ENCODE measurements at places on chromosomes 7 and 10.

DNA sequence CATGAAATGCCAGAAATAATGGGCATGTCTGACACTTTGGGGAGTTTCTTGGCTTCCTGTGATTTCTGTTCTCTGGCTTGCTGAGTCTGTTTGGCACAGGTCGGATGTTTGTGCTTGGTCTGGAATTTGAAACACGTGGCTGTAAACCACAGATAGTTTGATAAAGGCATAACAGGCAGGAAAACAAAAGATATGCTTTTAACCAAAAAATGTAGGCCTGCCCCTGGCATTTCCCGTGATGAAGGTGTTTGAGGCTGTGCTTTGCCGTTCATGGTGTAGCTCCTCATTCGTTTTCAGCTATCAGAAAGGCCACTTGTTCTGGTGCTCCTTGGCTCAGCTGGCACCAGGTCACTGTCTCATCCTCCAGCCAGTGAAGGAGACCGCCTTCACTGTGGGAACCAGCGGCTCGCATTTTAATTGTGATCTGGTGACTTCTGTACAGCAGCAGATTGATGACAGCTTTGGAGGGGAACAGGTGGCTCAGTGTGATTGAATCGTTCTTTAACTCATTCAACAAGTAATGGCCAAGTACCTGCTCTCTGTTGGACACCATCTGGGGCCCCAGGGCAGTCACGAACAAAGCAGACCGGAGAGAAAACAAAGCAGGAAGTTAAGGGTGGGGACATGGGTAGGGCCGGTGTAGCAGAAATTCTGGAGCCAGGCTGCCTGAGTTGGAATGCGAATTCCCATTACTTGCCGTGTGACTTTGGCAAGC, 111.5 kb downstream of the CCNY start:
- DNase-seq: no peak

DNA sequence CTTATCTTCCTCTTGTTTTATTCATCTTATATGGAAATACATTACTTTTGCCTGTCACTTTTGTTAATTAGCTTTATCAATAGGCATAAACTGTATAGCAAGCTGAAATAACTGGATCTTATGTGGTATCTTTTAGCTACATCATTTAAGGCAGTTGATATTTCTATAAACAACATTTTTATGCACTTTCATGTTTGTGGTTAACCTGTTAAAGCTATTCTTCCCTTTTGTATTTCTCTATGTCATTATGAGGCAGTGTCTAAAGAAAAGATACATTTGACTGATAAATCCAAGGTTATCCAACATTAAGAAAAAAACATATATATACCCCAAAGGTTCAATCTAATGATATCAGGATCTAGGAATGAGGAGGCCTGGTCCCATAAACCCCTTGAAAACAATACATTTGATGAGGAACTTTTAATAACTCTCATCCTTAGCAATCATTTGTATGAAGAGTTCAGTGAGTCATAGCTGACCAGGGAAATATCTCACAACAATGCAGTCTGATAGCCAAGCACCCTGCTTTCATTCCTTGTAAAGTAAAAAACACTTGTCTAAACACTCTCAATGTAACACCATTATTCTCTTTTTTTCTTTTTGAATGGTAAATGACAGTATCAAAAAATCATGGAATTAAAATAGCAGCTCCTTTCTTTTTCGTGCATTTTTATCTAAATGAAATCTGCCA, 300.9 kb downstream of the NEBL start:
- DNase-seq: no peak

GRCh38 chr10:54866666-54867065, 65.6 kb upstream of the PCDH15 start:
- no peak for DNase-seq

- DNase-seq: no peak
These were observed 277.2 kb upstream of the TCERG1L start for GRCh38 chr10:131588704-131589220.

GRCh38 chr7:17493446-17493845, 195.0 kb downstream of the AHR start:
- no peak for DNase-seq

DNA sequence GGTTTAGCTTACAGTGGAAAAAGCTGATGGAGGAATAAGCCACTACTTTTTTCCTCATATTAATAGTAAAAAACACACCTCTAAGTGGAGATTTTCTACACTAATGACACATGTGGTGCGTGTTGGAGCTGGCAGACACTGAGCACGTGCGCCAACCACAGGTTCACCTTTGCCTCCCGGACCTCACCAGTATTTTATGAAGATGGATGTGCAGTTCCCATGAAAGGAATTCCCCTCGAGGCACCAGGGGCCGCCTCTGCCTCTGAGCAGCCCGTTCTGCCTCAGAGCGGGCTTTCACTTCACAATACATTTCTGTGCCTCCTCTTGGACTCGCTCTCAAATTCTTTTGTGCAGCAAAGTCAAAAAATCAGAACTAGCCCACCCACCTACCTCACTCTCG, 477.5 kb upstream of the ADARB2 start:
- no peak for DNase-seq

GRCh38 chr7:55110993-55111361, 92.2 kb downstream of the EGFR start:
- no peak for DNase-seq

GRCh38 chr10:35449944-35450343, 113.6 kb downstream of the CCNY start:
- DNase-seq: no peak

- DNase-seq: no peak
These were observed 80.8 kb downstream of the ALOX5 start for GRCh38 chr10:45454859-45455258.

DNA sequence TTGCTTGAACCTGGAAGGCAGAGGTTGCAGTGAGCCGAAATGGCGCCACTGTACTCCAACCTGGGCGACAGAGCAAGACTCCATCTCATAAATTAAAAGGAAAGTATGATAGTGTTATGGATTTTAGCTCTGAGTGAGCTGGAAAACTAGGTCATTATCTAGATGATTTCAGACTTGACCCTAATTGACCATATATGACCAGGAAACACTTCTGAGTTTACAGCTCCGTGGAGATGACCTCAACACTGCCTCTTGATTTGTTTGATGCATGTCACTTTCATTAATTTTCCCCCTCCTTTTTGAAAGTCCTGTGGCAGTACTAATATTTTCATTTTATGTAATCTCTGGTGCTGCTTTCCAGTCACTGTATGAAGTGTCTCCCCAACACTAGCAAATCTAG, 7.8 kb upstream of the SEC61A2 start:
- no peak for DNase-seq

DNA sequence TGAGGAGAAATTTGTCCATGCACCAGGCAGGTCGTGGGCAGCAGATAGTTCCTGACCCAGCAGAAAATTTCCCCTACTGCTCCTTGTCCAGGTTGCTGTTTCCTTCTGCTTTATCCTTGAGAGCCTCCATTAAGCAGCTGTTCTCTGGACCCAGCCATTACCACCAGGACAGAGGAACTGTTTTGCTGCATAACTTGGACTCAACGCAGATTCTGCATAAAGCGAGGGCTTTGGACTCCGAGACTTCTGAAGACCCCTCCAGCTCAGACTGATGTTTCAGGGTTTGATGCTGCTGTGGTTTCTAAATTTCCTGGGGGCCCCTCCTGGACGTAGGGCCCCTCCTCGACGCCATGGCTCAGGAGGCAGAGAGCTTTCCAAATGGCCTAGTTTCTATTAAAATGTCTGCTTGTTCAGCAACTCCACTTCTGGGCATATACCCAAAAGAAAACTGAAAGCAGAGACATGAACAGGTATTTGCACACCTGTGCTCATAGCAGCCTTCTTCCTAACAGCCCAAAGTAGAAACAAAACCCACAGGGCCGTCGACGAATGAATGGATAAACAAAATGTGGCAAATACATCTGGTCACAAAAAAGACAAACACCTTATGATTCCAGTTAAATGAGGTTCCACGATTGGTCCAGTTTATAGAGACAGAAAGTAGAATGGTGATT, 28.3 kb upstream of the LMTK2 start:
- DNase-seq: no peak

DNA sequence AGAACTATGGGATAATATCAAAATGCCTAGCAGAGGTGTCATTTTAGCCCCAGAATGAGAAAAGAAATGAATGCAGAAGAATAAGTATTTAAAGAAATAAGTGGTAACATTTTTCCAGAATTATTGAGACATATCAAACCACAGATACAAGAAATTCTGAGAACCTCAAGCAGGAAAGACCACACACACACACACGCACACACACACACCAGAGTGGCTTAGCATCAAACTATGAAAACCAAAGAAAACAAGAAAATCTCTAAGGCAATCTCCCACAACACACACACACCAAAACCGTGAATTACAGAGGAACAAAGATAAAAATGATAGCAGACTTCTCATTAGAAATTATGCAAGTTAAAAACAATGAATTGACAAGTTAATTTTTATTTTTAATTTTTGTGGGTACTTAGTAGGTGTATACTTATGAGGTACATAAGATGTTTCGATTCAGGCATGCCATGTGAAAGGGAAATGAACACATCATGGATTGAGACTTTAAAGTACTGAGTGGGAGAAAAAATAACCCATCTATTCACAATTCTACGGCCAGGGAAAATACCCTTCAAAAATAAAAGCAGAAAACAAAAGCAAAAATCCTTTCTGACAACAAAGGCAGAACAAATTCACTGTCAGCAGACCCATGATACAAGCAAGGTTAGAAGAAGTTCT, 14.6 kb downstream of the PPIF start:
- no peak for DNase-seq

GRCh38 chr10:80485946-80486764, 32.0 kb downstream of the TSPAN14 start:
- DNase-seq: no peak

DNA sequence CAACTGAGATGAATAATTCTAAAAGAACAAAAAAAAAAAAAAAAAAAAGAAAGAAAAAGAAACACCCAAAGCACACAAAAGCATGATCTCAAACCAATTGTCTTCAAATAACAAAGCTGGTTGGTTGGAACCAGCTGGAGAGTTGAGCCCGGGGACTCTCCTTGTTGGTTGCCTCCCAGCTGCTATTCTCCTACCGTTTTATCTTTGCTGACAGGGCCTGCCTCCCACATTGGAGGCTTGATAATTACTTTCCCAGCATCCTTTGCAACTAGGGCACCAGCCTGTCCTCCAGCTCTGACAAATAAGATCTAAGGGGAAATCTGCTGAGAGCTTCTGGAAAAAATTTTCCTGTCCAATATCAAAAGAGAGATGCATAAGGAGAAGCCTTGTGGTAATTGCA, 6.8 kb downstream of the PON1 start:
- DNase-seq: no peak

GRCh38 chr10:108582387-108582786, 1340.9 kb downstream of the XPNPEP1 start:
- DNase-seq: no peak

- no peak for DNase-seq
These were observed 99.8 kb downstream of the TCF7L2 start for GRCh38 chr10:113049881-113050280.

DNA sequence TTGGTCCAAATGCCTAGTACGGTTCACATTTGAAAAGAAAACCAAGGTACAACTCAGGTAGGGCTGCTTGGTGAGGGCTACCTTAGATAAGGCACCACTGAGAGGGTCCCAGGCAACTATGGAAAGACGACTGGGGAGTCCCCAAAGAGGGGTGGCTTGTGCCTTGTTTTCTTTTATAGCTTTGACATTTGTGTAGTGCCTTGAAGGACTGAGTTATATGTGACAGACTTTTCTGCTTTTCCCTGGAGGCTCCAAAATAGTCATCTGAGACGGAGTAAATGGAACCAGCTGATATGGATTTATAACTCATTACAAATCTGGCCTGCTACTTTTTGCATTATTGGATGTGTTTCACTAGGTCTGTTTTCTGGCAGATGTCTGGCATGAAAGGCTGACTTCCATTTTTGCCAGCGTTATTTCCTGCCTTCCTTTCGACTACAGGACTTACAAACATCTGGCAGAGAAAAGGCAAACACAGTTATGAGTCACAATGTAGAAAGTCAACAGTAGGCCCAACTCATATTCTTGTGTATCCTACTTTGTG, 88.2 kb upstream of the IMMP2L start:
- no peak for DNase-seq

- no peak for DNase-seq
These were observed 104.9 kb downstream of the ADK start for GRCh38 chr10:74255888-74256357.

DNA sequence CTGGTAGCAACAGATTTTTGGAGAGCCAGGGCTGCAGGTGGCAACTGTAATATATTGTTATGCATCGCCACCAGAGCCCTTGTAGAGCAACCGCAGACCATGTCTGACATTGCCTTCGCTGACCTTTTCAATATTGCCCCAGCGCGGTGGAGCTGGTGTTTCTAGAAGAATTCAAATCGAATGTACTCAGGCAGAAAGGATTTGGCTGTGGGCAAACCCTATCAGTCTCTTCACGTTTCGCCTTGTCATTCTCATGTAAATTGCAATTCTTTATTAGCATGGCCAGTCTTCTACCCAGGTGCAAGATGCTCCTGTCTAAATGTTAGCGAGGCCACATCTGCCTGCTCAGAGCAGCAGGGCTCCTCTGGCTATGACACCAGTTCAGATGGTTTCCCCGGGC, 490.2 kb upstream of the AUTS2 start:
- no peak for DNase-seq

GRCh38 chr10:97713339-97713825, at the start of gene MARVELD1:
Gene MARVELD1, plus strand, starts transcription at chr10:97713730. Its CDS starts 147 bp downstream, at chr10:97713877.
- no peak for DNase-seq

DNA sequence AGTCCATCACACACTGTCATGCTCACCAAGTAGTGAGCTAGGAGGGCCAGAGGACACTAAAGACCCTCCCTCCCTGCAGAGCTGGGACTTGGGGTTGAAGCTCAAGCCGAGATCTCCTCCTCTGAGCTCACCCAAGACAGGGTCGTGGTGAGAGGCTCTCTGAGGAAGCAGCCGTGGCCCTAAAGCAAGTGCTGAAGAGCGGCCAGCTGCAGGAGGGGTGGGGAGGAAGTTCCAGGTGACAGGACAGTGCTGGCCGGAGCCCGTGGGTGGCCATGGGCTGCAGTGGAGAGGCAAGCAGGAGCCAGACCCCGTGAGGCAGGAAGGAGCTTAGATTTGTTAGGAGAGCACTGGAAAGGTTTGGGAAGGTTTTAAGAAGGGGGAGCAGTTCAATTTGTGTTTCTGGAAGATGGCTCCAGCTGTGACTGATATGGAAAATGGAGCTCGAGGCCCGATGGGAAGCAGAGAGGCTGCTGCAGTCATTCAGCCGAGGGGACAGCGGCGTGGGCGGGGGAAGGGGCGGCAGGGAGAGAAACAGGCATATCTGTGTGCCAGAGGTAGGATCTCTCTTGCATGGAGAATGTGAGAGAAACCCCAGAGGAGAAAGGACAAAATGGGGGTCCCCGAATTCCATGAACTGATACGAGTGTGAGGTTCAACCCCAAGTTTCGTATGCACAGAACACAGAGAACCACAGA, 26.9 kb upstream of the DNAAF5 start:
- DNase-seq: no peak

GRCh38 chr7:44261240-44261639, 60.5 kb downstream of the YKT6 start:
- DNase-seq: peak; percentile 52

- peak; percentile 21 for DNase-seq
These were observed 183.4 kb downstream of the DNAJB6 start for GRCh38 chr7:157520249-157520648.

- DNase-seq: no peak
These were observed 44.9 kb downstream of the ANXA8 start for GRCh38 chr10:47438857-47439474.

- DNase-seq: no peak
These were observed 454.0 kb upstream of the SORCS1 start for GRCh38 chr10:107618504-107618994.

Measured in stimulated activated naive B cell treated with anti-CD40 and anti-IgM and Interleukin-4, amounts not matched to agents 10 μg/mL and 1 μg/mL and 100 μg/mL, for 72 hours (primary cell).